ENCODE measurements at places on chromosomes 1 and 21. TPM values are rescaled to one million over a fixed set of nuclear protein-coding genes. Genes with fewer than 3 reads are reported as not detected.

GRCh38 chr21:15061747-15062605 is 2.8 kb downstream of the NRIP1 start:
- DNase-seq = no peak

Gene CTSE
- total RNA-seq = not detected

Gene OPTC
- total RNA-seq = not detected

GRCh38 chr1:11590395-11590794 is 63.8 kb downstream of the FBXO2 start:
- no peak for DNase-seq

- no peak for DNase-seq
Observed at GRCh38 chr21:25424634-25425033, 182.6 kb downstream of the MRPL39 start.

- DNase-seq = no peak
Observed at GRCh38 chr1:60895252-60895651, 187.1 kb upstream of the NFIA start.

DNA sequence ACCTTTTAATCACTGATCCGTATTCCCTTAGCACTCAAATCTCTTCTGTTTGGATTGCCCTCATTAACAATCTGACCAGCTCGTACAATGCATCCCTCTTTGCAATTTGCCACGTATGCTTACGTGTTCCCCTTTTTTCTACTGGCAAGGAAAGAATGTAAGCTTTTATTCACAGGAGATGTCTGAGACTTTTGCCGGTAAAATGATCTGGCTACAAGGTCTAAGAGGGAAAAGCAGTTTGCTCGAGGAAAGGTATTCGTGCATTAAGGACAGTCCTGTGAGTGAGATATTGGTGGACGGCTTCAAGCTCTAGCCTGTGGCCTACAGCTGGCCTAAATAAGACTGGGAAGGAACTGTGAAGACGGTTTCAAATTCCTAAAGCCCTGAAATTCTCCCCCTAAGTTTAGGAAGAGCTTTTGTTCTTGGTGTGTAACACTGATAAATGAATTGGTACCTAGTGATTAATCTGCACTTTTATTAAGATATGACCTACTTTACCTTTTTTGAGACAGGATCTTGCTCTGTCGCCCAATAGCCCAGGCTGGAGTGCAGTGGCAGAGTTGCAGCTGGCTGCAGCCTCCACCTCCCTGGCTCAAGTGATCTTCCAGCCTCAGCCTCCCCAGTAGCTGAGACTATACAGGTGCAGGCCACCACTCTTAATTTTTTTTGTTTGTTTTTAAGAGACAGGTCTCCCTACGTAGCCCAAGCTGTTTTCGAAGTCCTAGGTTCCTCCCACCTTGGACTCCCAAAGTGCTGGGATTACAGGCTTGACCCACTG is 895 bp upstream of the UBR4 start:
- DNase-seq = no peak

DNA sequence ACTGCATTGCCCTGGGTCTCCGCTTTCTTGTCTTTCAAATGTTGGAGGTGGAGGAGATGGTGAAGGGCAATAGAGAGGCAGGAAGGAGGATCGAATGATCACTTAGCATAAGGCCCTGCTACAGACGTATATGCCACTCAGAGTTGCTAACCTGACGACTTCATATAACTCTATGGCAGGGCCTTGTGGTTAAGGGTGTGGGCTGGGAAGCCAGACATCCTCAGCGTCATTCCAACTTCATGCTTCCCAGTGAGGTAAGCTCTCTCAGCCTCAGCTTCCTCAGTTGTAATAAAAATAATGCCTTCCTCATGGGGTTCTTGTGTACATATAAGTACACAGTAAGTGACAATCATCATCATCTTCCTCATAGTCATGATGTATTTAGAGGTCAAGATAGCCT is 54.6 kb downstream of the CASQ2 start:
- DNase-seq = no peak

DNA sequence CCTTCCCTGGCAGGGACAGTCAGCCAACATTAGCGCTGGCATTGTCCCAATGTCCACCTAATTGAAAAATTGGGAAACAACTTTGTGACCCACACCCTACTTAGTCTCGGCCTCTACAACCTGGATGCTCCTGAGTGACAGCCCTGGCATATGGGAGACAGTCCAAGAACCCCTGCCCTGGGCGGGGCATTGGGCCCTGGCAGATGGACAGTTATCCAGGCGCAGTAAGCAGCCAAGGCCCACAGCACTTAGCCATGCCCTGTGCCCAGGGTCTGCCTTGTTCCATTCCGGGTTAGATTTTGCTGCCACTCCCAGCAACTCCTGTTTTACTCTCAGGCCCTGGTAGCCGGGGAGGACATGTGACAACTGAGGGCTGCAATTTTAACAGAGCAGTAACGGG is 50.3 kb downstream of the NFASC start:
- DNase-seq = no peak

GRCh38 chr1:182493063-182493462 is 43.1 kb downstream of the RGSL1 start:
- DNase-seq = no peak

- DNase-seq = peak; percentile 32
Observed at GRCh38 chr1:155893389-155894142, 17.6 kb downstream of the RIT1 start.

Gene FCN3
- not detected for total RNA-seq

Gene AMY2B
- 6.5 TPM for total RNA-seq

- DNase-seq = no peak
Observed at GRCh38 chr1:52955129-52955970, 28.3 kb downstream of the SCP2 start.

Gene PPIAL4G
- total RNA-seq = 0.44 TPM

Gene ARHGAP29
- not detected for total RNA-seq

Gene ATP1A2
- not detected for total RNA-seq

GRCh38 chr1:235160383-235160956 is 580 bp downstream of the RBM34 start:
- DNase-seq = no peak

Gene TNFAIP8L2
- total RNA-seq = 25.5 TPM

DNA sequence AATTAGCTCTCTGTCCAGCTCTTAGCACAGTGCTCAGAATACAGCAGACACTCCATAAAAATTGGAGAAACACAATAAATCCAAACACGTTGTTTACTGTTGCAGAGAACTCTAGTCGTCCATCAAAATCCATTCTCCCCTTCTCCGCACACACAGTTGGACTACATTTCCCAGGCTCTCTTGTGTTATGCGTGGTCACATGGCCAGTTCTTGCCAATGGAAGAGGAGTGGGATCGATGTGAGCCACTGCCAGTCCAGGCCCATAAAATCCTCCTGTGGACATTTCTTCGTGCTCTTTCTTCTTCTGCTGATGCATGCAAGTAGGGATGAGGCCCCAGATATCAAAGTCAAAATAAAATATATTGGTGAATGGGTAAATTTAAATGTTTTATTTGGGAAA is 114.3 kb upstream of the FMN2 start:
- no peak for DNase-seq

Gene REN
- not detected for total RNA-seq

Gene ADAMTSL4
- total RNA-seq = 0.22 TPM

Gene TCHHL1
- total RNA-seq = not detected

GRCh38 chr21:17386498-17386897 is 126.3 kb upstream of the CXADR start:
- no peak for DNase-seq

DNA sequence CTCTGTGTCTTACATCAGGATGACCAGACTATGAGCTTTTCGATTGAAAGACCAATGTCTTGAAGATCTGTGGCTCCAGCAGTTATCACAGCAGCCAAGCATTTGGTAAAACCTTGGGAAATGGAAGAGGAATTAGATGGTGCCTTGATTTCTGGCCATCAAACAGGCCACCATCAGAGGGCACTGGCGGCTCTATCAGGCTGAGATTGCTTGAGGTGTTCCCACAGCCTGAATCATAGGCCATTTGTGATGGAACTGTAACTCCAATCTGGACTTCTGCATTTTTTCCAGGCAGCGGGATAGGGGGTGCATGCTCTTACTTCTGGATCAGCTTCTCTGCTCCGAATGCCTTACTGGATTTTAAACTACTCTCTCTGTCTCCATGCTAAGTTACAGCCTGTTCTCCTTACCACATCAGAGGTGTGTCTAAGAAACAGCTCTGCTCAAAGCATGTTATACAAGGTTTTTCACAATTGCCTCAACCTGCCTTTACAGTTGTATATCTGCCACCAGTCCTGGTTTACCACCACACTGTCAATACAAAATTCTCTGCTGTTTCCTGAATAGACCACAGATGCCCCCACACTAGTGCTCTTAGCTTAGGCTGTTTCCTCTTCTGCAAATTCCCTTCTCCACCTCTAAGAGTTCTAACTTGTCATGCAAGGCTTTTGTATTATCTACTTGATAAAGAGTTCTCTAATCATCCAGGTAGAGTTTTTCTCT is 180.9 kb downstream of the PTGER3 start:
- no peak for DNase-seq

GRCh38 chr21:27047658-27048314 is 80.9 kb upstream of the ADAMTS5 start:
- DNase-seq = no peak

Gene FCRLB
- 0.24 TPM for total RNA-seq

All from CD8-positive, alpha-beta memory T cell (primary cell).